H1 (cell line): ENCODE measurements at places on chromosomes 7 and 10.

- no peak for DNase-seq
Measured at GRCh38 chr7:48262606-48263310, 91.5 kb downstream of the ABCA13 start.

GRCh38 chr10:132898391-132899053, 43.8 kb downstream of the CFAP46 start:
- DNase-seq, result no peak

- no peak for DNase-seq
Measured at GRCh38 chr7:12481722-12482121, 78.1 kb upstream of the VWDE start.

DNA sequence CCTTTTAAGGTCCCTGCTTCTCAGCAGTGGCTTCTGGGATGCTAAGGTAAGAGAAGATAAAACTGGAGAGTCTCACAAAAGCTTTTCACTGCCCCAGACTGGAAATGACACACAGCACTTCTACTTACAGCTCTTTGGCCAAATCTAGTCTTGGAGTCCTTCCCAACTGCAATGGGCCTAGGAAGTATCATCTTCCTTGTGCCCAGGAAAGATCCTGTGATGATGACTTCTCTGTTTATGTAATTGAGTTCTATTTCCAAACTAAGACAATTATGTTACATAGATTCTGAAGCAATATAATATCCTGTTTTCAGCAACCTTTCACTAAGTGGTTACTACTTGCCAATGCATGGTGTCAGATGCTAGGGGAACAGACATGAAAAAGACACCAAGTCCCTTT, 234.1 kb downstream of the PTEN start:
- no peak for DNase-seq

DNA sequence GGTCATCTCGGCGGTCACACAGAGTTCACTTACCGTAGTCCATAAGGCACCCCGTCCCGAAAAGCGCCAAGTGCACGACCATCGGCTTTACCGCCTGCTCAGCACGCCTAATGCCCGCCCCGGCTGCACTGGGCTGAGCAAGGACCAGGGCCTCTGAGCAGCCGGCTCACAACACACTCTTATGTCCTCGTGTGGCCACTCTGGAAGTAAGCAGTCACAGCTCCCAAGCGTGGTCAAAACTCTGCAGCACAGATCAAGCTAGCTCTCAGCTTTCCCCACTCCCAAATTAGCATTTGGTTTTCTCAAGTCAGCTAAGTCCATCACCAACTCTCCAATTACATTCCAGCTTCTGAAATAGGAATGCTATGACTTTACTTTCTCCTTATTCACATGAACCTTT, 57.7 kb downstream of the MAD1L1 start:
- no peak for DNase-seq
